ENCODE measurements at places on chromosomes 5 and 9.

DNA sequence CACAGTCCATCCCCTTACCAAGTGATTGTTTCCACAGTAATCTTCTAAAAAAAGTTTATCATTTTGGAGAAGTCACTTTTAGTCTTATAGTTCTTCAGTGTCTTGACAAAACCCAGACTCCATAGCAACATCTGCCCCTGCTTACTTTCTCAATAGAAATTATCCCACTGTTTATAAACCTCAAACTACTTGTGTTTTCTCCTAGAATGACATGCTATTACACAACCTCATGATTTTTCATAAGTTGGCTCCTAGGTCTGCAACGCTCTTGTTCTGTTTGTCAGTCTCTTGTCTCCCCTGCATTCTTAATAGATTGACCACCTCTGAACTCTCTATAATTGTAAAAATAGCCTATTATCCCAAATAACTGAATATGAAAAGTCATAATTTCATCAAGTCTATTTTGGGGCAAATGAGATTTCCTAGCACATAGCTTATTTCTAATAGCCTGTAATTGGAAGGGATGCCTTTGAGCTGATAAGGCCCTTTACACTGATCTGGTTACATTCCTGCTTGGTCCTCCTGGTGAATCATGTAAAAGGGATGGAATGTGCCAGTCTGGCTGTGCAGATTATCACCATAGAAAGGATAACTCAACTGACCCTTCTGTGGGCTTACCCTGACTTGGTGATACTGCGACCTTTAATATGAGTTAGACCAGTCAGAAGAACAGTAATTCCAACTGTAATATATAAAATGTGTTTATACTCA lies 69.6 kb downstream of the CHSY3 start:
- no peak for DNase-seq

DNA sequence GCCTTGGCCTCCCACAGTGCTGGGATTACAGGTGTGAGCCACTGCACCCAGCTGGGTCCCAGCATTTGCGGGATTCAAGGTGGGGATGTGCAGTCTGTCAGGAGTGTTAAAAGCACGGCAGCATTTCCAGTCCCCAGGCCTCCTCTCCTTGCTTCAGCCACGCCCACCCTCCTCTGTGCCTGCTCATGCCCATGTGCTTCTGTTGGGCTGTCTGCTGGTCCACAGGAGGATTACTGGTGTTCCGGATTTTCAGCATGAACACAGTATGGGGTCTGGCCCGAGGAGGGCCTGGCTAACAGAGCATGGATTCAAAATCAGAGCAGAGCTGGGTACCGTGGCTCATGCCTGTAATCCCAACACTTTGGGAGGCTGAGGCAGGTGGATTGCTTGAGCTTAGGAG lies 5.5 kb downstream of the ARRDC1 start:
- DNase-seq: no peak

DNA sequence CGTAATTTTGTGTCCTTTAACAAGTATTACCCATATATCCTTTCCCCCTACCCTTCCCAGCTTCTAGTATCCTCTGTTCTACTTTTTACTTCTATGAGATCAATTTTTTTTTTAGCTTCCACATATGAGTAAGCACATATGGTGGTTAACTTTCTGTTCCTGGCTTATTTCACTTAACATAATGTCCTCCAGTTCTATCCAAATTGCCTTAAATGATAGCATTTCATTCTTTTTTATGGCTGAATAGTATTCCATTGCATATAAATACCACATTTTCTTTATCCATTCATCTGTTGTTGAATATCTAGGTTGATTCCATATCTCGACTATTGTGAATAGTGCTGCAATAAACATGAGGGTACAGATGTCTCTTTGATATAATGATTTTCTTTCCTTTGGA lies 36.4 kb downstream of the SKIC3 start:
- DNase-seq: no peak

DNA sequence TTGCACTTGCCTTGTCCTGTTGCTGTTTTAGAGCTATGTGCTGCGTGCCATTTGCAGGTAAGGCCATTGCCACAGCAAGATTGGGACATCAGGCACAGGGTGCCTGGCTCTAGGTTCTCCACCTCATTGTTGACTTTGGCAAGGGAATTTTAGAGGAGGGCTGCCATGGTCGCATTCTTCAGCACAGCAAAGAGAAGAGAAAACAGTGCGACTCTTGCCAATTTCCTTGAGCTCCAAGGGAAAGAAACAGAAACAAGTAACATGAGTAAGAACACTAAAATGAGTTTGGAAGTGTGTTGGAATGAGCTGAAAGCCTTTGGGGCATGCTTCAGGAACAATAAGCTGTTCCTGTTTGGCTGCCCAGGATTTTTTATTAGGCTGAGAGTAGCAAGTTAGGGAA lies 188.1 kb upstream of the IL12B start:
- DNase-seq: no peak

- DNase-seq: no peak
These were observed 102.3 kb downstream of the SEMA6A start for GRCh38 chr5:116472274-116472673.

DNA sequence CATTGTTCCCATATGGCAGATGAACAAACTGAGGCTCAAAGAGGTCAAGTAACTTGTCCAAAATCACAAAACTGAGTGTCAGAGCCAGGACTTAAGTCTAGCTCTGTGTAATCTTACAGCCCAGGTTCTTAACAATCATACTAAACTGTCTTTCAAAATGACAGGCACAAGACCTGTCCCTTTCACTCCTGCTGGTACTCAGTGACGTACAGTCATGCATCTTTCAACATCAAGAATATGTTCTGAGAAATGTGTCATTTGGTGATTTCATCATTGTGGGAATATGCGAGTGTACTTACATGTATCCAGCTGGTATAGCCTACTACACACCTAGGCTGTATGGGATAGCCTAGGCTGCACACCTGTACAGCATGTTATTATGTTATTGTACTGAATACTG lies 646.8 kb upstream of the WWC1 start:
- DNase-seq: no peak

DNA sequence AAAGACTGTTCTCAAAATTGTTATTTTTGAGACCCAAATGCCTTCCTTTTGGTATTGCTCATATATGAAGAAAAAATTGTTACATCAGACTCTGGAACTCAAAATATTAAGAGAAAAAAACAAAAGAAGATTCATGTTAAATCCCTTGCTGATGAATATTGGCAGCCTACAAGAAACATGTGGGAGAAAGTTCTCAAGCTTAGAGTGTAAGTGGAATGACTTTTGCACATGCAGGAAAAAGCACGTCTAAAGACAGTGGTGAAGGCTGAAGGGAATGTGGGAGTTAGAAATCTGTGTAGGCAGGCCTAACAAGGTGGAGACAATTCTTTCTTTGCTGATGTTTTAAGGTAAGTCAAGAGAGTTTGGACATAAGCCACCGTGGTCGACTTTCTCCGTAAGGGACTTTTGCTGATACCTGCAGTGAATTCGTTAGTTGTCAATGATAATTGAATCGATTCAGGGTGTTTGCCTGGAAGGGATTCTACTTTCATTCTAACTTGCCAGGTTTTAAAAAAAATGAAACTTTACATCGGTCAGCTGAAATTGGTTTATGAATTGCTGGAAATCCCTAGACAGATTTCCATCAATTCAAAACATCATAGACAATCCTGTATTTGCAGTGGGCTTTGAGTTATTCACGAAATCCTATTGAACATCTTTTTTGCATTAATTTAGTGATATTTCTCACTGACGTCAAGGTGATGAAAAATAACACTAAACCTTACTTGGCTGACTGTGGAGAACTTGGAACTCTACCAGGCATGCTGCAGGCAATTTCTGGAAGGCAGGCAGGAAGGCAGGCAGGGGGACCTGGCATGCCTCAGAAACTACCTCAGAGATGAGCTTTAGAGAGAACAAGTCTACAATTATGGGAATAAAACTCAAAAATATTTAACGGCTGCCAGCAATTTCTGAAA lies 359.1 kb upstream of the ADAMTSL1 start:
- DNase-seq: no peak

DNA sequence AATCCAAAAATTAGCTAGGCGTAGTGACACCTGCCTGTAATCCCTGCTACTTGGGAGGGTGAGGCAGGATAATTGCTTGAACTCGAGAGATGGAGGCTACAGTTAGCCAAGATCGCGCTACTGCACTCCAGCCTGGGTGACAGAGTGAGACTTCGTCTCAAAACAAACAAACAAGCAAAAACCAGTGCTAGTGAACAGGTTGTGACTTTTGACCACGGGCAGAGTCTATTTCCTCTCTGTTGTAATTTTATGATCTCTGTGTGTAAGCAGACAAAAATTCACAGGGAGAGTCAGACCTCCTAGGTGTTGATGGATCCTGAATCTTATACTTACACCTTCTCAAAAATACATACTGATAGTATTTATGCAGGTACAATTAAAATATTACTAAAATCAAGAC lies 65.8 kb downstream of the SPEF2 start:
- DNase-seq: no peak

DNA sequence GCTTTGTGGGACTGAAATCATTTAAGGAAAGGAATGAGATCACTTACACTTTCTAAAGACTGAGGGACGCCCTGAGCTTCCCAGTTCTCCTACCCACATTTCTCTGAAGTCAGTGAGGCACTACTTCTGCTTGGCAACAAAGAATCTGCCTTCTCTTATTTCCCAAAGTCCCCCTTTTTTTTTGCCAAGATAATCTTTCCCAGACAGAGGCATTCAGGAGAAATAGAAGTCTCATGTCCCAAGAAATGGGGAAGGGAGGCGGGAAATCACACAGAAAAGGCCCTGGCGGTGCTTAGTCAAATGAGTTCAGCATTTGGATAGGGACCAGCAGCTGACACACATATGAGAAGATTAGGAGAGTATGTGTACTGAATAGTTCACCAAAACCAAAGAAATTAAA lies 159.7 kb downstream of the MUSK start:
- DNase-seq: no peak

- DNase-seq: no peak
These were observed 101.7 kb downstream of the PSD2 start for GRCh38 chr5:139897342-139897741.

- no peak for DNase-seq
These were observed 40.3 kb upstream of the SLC12A7 start for GRCh38 chr5:1152156-1152555.

DNA sequence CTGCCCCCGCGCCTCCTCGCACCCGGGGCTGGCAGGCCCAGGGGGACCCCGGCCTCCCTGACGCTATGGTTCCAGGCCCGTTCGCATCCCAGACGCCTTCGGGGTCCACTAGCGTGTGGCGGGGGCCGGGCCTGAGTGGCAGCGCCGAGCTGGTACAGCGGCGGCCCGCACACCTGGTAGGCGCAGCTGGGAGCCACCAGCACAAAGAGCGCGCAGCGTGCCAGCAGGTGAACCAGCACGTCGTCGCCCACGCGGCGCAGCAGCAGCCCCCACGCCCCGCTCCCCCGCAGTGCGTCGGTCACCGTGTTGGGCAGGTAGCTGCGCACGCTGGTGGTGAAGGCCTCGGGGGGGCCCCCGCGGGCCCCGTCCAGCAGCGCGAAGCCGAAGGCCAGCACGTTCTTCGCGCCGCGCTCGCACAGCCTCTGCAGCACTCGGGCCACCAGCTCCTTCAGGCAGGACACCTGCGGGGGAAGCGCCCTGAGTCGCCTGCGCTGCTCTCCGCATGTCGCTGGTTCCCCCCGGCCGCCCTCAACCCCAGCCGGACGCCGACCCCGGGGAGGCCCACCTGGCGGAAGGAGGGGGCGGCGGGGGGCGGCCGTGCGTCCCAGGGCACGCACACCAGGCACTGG lies 548 bp downstream of the TERT start:
- no peak for DNase-seq

DNA sequence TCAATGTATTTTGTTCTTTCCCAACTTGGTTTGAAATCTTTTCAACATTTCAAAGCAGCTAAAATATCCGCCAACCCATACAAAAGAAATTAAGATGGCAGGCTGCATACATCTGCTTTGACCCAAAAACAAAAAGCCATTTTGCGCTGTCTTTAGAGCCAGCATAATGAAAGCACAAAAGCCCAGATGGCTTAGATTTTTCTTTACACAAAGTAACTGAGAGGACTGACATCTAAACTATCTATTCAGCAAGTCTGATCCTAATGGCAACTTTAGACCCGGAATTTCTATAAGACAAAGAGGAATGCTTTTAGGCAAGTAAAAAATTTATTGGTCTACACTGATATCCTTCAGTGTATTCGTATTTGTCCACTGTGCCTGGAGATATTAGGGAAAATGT lies 86.3 kb downstream of the MYO10 start:
- no peak for DNase-seq

GRCh38 chr9:14797435-14797834 lies 74.9 kb upstream of the CER1 start:
- DNase-seq: no peak

DNA sequence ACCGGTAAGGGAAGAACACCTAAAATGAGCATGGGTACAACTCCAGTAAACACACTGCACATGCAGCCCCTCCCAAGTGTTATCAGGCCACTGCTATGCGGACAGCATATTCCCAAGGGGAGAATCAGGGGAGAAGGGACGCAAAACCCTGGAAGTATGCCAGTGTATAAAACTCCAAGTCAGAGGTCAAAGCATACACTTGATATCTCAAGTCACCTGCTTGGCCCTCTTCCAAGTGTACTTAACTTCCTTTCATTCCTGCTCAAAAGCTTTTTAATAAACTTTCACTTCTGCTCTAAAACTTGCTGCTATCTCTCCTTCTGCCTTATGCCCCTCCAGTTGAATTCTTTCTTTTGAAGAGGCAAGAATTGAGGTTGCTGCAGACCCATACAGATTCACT lies 408.1 kb downstream of the HTR1A start:
- DNase-seq: no peak

DNA sequence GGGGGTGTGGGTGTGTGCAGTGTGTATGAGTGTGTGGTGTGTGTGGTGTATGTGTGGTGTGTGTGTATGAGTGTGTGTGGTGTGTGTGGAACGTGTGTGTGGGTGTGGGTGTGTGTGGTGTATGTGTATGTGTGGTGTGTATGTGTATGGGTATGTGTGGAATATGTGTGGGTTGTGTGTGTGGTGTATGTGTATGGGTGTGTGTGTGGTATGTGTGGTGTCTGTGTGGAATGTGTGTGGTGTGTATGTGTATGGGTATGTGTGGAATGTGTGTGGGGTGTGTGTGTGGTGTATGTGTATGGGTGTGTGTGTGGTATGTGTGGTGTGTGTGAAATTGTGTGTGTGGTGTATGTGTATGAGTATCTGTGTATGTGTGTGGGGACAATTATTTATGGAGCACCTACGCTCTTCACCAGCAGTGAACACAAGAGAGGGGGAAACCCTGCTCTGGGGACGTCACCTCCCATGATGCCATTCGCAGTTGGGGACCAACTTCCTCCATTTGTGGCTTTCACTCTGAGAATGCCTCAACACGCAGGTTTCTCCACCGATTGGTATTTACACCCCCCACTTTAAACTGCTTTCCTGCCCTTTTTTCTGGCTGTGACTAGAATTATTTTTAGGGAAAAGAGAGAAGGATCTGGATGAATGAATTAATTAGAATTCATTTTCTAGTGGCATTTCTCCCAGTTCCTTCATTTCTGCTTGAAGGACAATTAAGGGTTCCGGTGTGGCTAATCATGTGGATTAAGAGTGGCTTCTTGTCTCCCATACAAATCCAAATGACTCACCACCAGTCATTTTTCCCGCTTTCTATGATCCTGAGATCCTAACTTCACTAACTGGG lies 238.1 kb downstream of the ROR2 start:
- DNase-seq: no peak

All from NCI-H2029 (cell line).